ENCODE measurements at places on chromosomes 11 and 22.

GRCh38 chr11:112300094-112300786 is 39.6 kb upstream of the PLET1 start:
- DNase-seq = no peak

DNA sequence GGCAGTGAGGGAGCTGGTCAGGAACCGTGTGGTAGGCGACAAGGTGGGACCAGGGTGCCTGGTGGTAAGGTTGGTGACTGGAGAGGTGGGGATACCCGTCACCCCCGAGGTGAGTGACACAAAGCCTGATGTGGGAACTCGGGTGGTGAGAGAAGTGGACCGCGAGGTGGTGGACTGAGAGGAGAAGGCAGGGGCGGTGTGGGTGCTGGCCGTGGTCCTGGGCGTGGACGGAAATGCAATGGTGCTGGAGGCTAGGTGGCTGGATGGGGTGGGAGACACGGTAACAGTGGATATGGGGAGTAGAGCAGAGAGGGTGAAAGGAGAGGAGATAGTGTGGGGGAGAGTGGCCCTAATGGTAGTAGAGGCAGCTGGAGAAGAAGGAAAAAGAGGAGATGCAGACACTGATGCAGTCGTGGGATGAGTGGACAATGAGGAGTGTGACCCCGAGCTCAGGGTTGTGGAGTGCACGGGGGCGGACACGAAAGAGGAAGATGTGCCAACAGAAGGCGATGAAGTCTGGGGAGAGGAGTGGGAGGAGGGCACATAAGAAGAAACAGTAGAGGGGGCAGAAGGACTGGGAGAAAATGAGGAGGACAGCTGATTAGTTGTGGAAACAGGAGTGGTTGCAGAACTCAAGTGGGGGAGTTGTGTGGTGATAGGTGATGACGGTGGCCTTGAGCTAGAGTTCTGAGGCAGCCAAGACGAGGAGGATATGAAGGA is 20.5 kb downstream of the MUC6 start:
- DNase-seq = no peak

DNA sequence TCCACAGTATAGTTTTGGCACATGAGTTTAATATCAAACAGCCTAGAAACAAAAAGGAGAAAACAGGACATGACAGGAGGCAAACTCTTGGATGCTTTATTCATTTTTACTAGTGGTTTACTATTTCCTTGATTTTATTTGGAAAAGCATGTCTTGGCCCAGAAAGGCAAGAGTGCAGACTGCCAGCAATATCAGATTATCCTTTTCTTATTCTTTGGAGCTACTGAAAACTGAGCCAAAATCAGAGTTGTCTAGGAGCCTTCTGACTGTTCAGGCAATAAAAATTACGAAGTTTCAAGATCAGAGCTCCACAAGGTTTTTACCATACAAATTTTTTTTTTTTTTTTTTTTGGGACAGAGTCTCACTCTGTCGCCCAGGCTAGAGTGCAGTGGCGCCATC is 16.0 kb downstream of the CELF1 start:
- no peak for DNase-seq

DNA sequence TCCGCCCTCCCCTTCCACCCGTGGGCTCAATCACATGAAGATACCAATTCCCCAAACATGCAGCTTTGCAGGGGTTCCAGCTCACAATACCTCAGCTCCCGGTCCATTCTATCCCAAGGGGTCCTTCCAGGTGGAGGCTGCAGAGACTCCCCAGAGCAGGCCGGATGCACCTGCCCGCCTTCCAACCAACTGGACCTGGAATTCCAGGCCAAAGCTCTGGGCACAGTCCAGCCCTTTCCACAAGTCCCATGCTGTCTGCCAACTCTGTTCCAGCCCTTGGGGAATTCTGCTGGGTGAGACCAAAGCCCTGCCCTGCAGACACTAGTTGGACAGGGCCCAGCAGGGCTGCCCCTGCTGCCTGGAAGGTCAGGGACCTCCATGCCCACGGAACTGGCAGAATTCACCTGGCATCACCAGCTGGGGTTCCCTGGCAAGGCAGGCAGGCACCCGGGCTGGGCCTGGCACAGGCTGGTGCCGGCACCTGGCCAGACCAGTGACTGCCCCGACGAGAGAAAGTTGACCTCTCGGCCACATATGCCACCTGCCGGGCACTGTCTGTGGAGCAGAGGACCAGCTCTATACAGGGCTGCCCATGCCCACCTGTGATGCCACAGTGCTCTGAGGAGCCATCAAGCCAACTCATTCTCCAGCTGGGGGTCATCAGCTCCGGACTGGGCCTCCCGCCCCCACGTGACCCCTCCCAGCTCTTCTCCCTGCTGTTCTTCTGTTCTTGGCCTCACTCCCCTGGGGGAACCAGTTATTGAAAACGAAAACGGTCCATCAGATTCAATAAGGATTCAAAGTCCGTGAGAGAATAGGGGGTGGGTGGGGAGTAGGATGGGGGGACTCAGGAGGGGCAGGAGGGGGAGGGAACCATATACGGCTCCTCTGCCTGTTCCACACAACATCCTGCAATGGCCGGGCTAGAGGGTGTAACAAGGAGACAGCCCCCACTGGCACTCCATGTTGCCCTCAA is 4.7 kb downstream of the SYT7 start:
- no peak for DNase-seq

DNA sequence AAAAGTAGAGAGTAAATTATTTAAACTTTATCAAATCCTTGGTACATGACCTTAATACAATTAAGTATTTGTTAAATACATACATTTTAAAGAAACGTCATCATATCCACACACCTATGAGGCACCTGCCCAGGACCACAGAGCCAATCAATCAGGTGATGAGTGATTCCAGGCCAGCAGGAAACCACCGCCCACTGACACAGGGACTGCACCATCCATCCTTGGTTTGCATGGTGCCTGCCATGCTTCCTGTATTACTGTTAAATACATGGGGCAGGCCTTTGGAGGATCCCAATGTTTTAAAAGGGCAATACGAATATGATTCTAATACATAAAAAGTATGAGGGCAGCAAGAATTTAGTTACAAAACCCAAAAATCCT is 7.0 kb upstream of the TBC1D10A start:
- no peak for DNase-seq

- DNase-seq = no peak
These were observed 21.5 kb downstream of the CASP4 start for GRCh38 chr11:104946907-104947306.

DNA sequence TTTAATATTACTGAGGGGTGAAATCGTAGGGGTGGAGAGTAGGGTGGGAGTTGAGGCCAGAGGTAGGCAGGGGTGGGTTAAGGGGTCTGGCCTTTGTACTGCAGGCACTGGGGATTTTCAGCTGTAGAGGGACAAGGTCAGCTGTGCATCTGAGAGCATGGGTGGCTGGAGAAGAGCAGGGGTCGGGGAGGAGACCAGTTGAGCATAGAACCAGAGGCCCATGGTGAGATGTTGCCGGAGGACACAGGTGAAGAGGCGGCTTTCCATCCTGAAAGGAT is 12.1 kb upstream of the CELSR1 start:
- peak; percentile 62 for DNase-seq

DNA sequence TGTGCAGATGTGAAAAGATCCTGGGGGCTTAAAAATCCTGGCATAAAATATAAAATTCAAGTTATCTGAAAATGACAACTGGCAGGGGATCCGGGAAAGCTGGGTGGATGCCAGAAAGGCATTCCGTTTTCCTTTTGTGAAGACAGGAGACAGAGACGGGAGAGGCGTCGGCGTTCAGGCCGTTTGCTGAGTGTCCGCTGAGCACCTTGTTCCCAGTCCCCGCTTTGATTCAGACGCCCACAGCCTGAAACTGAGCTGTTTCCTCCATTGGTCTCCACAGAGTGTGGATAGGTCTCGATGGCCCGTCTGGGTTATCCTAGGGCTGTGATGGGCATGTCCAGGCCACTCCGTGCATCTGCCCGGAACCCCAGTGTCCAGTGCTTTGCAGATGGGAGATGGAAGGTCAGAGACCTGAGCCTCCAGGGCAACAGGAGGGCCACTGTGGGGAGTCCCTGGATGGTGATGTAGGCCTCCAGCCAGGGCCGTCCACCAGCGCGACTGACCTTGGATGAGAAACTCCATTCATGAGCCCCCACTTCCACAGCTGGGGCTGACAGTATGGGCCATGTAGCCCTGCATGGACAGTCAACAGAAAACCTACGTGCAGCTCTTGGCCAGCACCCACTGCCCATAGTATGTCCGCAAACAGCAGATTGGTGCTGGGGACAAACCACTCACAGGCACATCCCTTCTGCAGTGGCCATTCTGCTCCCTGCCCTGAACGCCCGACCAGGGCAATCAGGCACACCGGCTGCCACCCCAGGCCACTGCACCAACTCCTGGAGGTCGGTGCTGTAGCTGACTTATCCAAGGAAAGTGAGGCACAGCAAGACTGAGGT is 11.6 kb downstream of the MRGPRF start:
- peak; percentile 41 for DNase-seq

GRCh38 chr11:15613789-15614188 is 499.1 kb downstream of the INSC start:
- no peak for DNase-seq

DNA sequence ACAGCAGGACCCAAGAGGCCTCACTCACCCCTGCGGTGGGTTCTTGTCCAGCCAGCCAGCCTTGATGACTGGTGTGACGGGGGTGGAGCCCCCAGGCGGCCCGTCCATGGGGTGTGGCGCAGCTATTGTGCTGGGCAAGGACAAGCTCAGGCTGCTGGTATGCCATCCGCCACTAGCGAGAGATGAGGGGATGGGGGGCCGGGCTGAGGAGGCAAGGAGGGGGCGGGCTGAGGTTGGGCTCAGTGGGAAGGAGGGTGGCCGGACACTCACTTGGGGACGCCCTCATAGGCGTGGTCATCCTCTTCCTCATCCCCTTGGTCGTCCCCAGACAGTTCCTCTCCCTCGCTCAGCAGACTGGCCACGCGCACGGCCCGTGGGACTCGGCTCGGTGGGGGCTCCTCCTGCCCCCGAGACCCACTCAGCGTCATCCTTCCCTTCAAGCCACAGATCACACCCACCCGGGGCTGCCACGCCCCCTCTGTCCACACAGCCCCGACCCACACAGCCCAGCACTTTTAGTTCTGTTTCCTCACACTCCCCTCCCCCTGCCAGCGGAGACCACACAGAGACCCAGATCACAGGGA is 38.0 kb upstream of the PDE2A start:
- peak; percentile 92 for DNase-seq

- no peak for DNase-seq
These were observed 21.5 kb upstream of the POU2AF1 start for GRCh38 chr11:111400595-111400994.

DNA sequence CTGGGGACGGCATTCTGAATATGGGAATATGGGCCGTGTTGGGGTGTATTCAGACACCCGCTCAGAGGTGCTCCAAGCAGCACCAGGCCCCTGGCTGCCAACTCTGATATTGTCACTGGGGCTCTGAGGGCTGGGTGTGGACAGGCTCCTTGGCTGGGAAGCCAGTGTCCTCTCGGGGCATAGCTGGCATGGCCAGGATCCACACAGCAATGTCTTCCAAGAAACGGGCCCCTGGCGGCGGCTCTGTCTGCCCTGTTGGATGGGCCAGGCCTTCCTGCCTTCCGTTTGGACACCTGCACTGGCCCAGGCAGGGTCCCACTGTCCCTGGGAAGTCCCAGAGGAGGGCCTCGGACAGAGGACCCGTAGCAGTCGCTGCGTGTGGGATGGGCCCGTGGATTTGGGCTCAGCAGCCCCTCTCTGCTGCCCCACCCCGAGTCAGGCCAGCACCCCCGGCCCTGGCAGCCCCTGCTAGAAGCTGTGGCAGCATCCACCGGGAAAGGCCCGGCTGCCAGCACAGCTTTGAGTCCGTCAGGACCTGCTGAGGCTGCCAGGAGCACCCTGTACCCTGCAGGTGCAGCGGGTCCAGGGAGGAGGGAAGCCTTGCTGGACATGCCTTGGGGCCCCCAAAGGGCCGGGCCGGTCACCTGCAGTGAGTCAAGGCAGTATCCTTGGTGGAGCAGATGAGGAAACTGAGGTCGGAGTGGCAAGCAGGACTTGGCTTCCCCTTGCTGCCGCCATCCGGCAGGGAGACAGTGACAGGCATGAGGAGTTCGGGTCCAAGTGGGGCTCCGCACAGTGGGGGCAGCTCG is 4.1 kb downstream of the PANX2 start:
- DNase-seq = peak; percentile 82

- DNase-seq = no peak
These were observed 103.4 kb upstream of the NECTIN1 start for GRCh38 chr11:119832202-119832935.

DNA sequence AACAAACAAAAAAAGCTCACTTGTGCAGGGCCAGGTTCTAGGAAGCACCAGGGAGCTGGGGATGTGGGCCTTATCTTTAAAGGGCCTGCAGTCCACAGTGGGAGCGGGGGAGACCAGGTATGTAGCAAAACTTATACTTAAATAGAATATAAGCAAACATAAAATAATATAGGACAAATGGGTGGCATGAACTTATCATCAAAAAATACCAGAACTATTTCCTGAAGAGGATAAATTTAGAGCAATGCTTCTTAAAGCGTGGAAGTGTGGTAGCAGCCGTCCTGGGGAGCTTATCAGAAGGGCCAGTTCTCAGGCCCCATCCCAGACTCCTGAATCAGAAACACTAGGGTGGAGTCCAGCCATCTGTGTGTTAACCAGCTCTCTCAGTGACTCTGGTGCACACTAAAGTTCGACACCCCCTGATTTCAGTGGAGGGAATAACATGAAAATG is 9.3 kb downstream of the VPS26B start:
- no peak for DNase-seq

Measured in osteoblast (primary cell).